ENCODE measurements at places on chromosomes 11 and 22.

DNA sequence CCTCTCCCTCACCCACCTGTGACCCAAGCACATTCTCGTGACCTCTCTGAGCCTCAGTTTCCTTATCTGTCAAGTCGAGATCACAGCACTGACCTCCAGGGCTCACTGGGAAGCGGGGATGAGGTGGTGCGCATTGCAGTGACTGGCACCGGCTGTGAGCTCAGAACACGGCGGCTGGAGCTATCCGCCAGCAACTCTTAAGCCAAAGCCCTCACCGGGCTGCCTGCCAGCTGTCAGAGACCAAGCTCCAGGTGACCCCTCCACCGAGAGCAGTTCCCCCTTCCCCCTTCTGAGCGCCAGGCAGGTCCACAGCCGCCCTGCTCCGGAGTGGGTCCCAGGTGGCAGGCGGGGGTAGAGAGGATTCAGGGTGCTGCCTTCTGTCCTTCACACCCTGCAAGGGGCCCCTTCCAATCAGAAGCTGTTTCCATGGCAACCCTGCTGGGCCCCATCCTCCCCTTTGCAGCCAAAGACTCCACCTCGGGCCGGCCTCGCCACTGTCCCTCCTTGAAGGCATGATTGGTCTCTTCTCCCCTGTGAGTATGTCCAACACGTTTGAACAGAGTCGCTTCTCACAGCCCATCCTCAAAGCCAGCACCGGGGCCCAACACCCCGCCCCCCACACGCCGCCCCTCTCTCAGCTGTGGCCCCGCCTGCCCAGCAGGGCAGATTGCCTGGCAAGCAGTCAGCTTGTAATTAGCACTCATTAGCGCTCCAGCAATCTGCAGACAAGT lies 98.7 kb downstream of the WNT7B start:
- DNase-seq = no peak

- DNase-seq = no peak
Observed at GRCh38 chr11:126507646-126508045, 152.2 kb downstream of the ST3GAL4 start.

DNA sequence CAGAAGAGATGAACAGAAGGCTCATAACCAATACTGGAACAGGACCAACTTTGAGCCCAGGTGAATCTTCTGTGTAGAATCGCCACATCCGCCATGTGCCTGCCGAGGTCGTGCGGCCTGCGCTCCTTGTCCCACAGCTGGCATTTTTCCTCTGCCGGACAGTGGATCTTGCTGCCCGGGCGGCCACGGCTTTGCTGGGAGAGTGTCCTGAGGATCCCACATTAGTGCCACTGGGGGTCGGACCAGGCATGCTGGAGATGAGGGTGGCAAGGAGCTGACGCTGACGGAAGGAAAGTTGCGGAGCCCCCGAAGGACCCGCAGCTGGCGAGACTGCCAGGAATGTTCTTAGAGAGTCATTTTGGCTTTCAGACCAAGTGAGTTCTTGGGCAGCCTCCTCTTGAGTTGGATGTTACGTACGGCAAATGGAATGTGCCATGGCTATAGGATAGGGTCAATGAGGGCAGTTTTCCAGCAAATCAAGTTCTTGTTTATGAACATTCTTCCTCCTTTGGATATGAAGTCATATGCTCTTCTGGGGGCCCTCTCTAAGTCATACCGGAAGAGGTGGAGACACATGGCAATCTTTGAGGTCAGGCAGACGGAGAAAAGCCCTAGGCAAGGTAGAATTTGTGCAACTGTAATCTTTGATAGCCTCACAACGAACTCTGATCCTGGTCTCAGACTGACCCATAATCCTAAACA lies 57.4 kb upstream of the NUP160 start:
- DNase-seq = no peak

GRCh38 chr11:111814557-111815320 lies 48.5 kb upstream of the PPP2R1B start:
- DNase-seq = no peak

GRCh38 chr11:61041755-61042518 lies 60.4 kb upstream of the CD5 start:
- peak; percentile 75 for DNase-seq

GRCh38 chr11:94111660-94112059 lies 17.0 kb upstream of the PANX1 start:
- no peak for DNase-seq
